ENCODE measurements at places on chromosomes 11 and 22.

DNA sequence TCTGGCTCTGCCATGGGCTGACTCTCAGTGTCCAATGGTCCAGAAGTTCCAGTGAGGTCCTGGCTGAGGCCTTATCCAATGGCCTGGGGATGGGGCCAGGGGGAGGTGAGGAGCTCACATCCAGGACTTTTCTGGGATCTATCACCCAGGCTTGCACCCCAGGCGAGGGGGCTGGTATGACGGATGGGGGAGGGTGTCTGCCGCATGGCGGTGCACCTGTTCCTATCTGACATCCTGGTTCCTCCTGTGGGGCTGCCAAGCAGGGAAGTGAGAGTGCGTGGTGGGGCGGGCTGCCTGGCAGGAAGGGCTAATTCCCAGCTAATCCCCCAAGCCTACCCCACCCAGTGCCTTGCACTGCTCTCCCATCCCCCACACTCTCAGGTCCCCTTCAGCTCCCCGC, 102.1 kb downstream of the NECTIN1 start:
- no peak for DNase-seq

DNA sequence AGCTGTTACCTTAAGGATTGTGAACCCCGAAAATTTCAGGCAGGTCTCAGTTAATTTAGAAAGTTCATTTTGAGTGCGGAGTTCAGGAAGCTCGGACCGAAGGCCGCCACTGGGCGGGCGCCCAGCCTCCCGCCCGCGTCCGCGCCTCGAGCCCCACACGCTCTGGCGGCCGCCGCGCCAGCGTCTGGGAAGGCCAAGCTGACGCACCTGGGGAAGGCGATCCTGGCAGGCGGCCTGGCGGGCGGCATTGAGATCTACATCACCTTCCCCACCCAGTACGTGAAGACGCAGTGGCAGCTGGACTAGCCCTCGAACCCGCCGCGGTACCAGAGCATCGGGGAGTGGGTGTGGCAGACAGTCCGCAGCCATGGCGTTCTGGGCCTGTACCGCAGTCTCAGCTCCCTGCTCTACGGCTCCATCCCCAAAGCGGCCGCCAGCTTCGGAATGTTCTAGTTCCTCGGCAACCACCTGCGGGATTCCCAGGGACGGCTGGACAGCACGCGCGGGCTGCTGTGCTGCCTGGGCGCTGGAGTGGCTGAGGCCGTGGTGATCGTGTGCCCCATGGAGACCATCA, 79.5 kb downstream of the CCDC83 start:
- no peak for DNase-seq

GRCh38 chr22:17264321-17265052, 45.3 kb upstream of the ADA2 start:
- DNase-seq, result no peak

- DNase-seq, result no peak
These were observed 62.1 kb upstream of the LMO1 start for GRCh38 chr11:8325591-8326304.

- no peak for DNase-seq
These were observed 65.5 kb downstream of the C11orf91 start for GRCh38 chr11:33635161-33635560.

DNA sequence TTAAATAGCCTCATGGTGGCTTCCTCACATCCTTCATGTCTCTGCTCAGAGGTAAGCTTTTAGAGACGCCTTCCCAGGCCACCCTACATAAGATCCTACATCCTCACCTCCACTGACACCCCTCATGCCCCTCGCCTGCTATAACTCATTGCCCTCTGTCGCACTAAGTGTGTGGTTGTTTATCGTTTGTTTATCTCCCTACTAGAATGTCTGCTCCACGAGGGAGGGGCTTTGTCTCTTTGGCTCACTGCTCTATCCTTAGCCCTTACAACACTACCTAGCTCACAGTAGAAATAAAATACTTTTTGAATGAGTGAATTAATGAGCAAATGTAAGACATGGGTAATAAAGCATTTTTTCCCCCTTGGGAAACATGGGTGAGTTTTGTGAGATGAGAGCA, 1.3 kb upstream of the CBLIF start:
- no peak for DNase-seq

- no peak for DNase-seq
These were observed 7.5 kb upstream of the SYT8 start for GRCh38 chr11:1827095-1827813.

DNA sequence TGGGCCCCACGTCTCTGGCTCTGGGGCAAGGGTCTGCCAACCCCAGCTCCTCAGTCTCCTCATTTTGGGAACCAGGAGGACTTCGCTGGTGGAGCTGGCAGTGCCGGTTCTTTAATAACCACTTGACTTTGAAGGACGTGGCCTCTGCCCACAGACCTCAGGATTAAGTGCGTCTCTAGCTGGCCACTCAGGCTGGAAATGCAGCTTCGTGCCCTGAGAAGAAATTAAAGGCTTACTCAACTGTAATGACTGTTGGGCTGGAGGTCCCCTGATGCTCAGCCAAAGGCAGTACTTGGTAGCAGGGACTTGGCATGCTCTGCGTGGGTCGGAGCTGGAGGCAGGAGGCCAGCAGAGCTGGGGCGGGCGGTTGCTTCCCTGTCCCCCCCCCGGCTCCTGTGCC, 16.7 kb upstream of the PARVG start:
- no peak for DNase-seq

DNA sequence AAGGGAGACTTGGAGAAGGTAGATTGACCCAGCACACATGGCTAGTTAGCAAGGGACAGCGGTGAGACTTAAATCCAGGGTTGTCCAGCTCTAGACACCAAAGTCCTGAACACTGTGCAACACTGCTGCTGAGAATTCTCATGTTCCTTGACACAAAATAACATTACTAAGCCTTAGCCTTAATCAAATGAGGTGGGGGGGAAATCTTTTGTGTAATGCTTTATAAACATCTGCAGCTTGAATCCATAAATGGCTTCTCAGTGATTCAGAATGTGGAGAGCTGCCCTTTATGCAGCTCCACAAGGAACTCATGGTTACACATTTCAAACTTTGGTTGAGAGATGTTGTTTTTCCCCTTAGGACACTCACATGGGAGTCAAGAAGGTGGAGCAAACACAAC, 80.0 kb downstream of the CD44 start:
- DNase-seq, result no peak

- DNase-seq, result no peak
These were observed 1.9 kb downstream of the LGALS2 start for GRCh38 chr22:37578002-37578401.

DNA sequence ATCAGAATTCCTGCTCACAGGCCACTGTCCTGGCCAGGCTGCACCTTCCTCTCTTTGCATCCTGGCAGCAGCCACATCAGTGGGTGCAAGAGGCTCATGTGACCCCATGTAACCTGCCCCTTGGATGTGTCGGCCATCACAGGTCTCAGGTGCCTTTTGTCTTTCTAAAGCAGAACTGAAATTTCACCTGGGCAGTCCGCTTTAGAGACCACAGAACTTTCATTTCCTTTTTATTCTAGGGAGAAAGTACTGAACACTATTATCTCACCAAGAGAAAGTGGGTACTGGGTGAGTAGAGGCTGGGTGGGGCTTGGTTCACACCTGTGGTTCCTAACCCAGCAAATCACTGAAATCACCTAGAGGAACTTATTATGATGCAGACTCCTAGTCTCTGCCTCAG, 51.7 kb upstream of the NUP160 start:
- no peak for DNase-seq

Data from CD4-positive, alpha-beta T cell treated with Interleukin-12 subunit alpha and Interleukin-12 subunit beta, for 1 hour (primary cell).